Activated gamma-delta T cell treated with anti-CD3 and anti-CD28 coated beads, Interleukin-2, amount 50 U/mL, for 16 hours (primary cell): ENCODE measurements at places on chromosomes 1 and 21.
A peak's percentile ranks its signal among the peaks of the same experiment; 100 is the strongest.

DNA sequence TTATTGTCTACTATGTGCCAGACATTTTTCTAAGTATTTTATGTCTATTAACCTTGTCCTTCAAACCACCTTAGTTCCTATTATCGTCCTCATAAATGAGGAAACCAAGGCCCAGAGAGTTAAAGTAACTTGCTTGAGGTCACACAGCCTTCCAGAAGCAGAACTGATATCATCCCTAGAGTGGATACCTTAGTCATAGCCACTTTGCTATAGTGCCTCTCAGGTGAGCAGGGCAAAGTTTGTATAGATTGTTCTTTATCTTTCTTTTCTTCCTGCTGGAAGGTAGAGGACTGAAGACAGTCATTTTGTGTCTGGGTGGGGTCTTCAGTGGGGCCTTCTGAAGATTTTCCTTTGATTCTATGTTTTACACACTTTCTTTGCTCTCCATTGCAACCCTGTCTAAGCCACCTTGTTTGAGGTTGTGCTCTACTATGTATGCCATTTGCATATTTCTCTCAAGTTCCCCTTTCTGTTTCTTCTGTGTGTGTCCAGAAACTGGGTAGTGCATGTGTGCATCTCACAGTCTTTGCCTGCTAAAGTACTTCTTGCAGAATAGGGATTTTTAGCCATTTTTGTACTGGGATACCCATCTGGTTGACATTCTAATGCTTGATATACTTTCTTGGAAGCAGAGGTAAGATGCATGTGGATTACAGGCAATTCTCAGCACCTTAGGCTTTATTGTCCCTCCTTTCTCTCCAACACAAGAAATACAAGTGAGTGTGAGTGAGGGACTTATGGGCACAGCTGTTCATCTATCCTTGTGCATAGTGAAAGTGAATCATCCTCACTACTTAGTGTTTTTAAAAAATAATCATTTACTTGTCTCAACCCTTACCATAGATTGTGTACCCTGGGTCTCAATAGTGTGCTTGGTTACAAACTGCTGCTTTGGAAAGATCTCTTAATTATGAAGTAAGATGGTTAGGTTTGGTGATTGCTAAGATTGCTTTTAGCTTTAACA is 207.6 kb upstream of the HMCN1 start:
- DNase-seq: no peak

DNA sequence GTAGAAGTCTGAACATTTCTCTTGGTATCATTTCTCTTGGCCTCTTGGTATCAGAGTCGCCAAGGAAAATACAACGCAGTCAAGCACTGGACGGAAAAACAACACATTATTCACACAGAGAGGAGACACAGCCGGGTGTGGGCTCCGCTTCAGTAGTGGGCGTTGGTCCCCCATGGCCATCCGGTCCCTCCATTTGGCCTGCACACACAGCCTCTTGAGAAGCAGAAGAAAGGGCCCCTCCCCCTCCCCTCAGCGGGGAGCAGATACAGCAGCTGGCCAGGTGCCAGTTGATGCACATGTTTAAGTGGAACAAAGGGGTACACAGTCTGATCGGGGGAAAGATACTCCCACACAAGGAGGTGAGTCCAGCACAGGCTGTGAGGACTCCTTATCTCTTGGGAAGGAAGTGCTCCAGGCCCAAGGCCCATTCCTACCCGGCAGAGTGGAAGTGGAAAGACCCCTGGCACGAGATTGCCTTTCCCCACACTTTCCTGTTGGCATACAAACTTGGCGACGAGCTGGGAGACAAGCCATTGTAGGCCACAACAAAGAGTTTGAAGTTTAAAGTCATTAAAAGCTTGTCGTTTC is 311.3 kb downstream of the FAM72C start:
- DNase-seq: no peak

DNA sequence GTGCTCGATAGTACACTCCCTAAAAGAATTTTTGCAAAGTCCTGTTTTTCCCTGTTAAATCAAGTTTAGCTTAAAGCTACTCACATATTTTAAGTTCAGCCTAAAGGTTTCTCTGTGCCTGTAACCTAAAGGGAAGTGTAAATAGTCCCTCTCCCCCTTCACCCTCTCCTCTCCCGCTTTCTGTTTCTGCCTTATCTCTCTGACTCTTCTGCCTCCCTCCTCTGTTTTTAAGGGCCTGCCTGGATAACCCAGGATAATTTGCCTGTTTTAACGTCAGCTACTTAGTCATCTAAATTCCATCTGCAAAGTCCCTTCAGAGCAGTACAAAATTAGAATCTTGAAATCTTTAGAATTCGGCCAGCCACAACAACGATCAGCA is 92.6 kb downstream of the NID1 start:
- no peak for DNase-seq

DNA sequence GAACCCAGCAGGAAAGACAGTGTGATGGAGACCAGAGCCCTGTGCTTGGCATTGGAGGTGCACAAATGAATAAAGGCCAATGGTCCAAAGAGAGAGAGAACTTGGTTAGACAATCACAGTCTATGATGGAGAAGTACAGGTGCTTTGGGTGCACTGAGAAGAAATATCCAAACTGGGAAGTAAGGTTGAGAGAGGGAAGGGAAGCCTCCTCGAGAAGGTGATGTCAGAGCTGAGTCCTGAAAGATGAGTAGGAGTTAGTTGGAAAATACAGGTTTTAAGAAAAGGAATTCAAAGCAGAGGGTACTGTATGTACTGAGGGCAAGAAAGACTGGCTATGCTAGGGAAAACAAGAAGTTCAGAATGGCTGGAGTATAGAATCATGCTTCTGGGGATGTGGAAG is 94.1 kb upstream of the CD53 start:
- no peak for DNase-seq

GRCh38 chr1:11058595-11059154 is 1.1 kb downstream of the SRM start:
- DNase-seq: no peak

GRCh38 chr1:55230659-55231058 is 15.5 kb upstream of the USP24 start:
- no peak for DNase-seq

- DNase-seq: no peak
These were observed 11.9 kb downstream of the PTPN22 start for GRCh38 chr1:113859478-113860175.

- no peak for DNase-seq
These were observed 212.5 kb downstream of the NPHP4 start for GRCh38 chr1:5779608-5780323.

DNA sequence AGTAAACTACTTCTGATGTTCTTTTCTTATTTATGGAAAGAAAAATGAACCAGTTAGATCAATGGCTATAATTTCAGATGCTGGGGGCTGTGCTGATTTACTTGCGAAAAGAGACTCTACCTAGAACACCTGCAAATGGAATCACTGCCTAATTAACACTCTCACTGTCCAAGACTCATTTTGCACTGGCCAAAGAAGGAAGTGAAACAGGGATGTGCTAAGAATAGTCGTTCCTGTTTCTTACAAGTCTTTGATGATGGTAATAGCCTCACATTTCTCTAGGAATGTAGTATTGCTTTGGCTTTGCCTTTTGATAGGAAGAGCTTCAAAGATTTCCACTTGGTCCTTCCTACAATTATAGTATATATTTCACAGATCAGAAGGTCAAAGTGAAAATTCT is 12.7 kb upstream of the TSNAX start:
- DNase-seq: no peak

DNA sequence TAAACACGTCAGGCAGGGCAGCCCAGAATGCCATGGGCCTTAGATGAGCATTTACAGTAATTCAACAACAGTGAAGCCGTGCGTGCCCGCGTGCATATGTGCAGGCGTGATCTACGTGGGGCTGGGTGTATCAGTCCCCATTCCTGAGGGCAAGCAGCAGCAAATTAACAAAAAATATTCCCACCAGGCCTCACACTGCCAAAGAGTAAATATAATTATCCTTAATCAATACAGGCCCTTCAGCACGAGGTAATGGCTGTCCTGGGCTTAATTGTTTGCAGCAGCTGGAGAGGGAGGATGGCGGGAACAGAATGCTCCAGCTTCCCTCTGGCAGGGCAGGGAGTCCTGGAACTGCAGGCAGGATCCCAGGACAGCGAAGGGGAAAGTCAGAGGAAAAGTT is 91.8 kb downstream of the DDX20 start:
- no peak for DNase-seq

DNA sequence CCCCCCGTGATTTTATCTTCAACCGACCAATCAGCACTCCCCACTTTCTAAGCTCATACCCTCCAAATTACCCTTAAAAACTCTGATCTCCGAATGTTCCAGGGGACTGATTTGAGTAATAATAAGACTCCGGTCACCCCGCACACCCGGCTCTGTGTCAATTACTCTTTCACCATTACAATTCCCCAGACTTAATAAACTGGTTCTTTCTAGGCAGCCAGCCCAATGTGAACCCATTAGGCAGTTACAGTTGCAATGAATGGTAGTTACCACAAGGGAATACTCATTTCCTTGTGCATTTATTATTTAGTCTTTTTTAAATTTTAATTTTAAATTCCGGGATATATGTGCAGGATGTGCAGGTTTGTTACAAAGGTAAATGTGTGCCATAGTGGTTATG is 177.9 kb downstream of the HFM1 start:
- no peak for DNase-seq

GRCh38 chr1:16015960-16016901 is 1.6 kb downstream of the HSPB7 start:
- no peak for DNase-seq

- DNase-seq: no peak
These were observed 45.5 kb upstream of the SPOCD1 start for GRCh38 chr1:31861346-31861745.

DNA sequence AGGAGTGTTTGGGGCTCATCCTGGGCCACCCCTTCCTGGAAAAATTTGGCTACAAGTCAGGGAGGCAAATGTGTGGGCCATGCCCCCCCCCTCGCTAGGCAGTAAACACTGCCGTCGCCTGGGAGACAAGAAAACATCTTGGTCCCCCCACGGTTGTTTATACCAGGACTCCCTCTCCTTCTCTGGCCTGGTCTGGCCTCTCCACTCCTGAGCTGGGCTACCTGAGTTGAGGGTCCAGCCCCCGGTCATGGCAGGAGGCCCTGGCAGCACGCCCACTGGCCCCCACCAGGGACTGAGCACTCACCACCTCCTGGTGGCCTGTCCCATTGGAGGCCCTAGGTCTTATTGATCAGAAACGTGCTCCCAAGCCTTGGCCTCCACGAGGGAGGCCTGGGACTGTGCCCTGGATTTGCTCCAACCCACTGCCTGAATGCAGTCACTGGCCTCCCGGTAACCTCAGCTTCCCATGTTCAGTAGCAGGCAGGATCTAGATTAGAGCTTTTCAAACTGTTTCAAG is 15.8 kb downstream of the KCNQ4 start:
- DNase-seq: no peak

DNA sequence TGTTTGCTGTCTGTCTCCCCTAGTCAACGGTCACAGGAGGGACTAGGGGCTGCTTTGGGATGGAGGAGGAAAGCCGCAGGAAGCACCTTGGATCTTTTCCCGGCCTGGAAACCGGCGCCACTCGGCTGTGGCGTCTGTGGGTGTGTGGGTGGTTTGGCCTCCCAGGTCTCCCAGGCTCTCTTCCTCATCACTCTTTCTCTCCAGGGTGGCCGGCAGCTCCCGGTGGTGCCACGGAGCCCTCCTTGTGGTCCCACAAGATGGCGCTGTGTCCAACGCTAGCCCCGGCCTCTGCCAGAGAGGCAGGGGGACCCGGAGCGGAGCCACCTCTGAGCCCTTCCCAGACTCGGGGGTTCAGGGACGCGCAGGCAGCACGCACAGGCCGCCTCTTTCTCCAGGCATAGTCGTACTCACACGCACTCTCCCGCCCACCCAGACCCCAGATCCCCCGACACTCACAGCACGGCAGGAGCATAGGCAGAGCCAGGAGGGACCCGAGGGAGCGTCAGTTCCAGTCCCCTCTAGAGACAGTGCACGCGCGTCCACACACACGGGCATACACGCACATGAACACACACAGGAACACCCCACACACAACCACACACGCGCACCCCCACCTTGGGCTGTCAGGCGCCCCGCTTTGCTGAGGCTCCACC is 31.2 kb downstream of the CDCP2 start:
- peak; percentile 47 for DNase-seq

DNA sequence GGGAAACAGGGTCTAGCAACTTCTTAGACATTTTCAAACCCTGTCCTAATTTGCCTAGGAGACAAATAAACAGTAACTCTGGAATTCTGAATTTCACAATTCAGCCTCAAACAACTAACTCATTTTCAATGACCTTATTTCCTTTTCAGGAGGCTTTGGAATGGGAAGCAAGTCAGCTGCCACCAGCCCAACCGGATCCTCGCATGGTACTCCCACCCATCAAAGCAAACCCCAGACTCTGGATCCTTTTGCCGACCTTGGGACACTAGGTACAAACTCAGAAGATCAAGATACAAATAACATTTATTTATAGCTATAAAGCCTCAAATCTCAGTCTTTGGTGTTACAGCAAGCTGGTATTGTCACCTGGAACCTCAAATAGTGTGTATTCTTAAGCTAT is 18.9 kb upstream of the LEPR start:
- DNase-seq: no peak

DNA sequence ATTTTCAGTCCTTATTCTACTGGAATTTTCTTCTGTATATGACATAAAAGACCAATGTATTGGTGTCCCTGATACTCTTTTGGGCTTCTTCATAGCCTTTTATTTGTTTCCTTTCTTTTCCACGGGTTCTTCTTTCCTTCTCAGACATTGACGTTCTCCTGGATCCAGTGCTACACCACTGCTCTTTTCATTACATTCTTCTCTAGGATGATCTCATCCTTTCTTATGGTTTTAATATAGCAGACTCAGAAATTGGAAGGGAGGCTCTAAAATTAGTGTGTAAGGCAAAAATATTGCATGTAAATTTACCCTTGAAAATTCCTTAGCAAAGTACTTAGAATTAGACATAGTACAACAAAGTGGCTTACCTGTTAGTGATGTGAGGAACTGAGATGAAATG is 65.3 kb downstream of the SELENOF start:
- DNase-seq: no peak

- DNase-seq: no peak
These were observed 27.0 kb downstream of the TGFB2 start for GRCh38 chr1:218371927-218372672.

DNA sequence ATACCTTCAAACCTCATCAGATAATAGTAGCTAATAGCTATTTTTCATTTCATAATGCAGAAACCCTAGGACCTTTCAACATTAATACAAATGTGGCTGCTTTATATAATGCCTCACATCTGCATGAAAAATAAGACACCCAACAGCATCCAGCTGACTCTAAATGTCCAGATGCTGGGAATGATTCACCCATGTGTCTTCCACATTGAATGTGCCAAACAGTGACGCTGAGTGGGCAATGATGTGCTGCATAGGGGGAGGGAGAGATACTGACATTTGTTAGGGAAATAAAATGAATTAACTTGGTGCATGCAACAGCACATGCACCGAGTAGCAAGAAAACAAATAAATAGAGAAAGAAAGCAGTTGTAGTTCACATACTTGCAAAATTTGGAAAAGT is 199.3 kb downstream of the DSCAM start:
- DNase-seq: no peak

- no peak for DNase-seq
These were observed 14.3 kb downstream of the GMEB1 start for GRCh38 chr1:28682840-28683239.

DNA sequence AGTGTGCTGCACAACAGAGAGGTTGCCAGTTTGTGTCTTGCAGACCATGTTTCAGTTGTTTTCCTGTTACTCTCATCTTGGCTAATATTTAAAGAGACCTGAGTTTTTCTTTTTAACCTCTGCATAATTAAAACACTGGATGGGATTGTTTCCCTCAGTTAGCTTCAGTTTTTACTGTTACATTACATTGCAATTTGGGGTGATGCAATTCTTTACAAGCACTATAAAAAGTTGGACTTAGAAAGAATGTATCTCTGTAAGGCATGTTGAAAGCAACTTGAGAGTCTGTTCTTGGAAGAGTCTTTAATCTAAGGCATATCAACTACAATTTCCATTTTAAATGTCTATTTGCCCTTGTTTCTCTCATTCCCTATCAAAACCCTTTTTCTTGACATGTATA is 99.1 kb downstream of the DNM3 start:
- DNase-seq: no peak
